Kidney (tissue), 22 donors: ENCODE measurements at places on chromosomes 3 and 15. TPM values are rescaled to one million over a fixed set of nuclear protein-coding genes. Genes with fewer than 3 reads are reported as not detected.

The MYO1E gene
- total RNA-seq = 198 TPM

The TM4SF1 gene
- total RNA-seq = 173 TPM

The RNF7 gene
- total RNA-seq = 83.2 TPM

The SNX22 gene
- total RNA-seq = 4.6 TPM

The NUDT16 gene
- 40.1 TPM for total RNA-seq

The FBXW12 gene
- not detected for total RNA-seq

DNA sequence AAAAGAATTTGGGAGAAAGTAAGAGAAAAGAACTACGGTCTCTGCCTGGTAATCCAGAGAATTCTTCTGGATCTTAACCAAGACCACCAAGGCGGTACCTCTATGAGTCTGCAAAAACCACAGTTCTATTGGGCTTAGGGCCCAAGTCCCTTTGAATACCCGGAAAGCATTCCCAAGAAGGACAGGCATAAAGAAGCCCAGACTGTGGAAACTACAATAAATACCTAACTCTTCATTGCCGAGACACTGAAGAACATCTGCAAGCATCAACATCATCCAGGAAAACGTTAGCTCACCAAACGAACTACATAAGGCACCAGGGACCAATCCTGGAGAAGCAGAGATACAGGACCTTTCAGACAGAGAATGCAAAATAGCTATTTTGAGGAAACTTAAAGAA lies 162.3 kb upstream of the TMC3 start:
- DNase-seq = no peak

- DNase-seq = no peak
These were observed 400.3 kb downstream of the TBC1D5 start for GRCh38 chr3:17342119-17342518.

GRCh38 chr15:69610277-69610676 lies 157.7 kb downstream of the RPLP1 start:
- no peak for DNase-seq

- no peak for DNase-seq
These were observed 11.6 kb upstream of the PIK3CB start for GRCh38 chr3:138846262-138846791.

- no peak for DNase-seq
These were observed 98.3 kb upstream of the SPATA12 start for GRCh38 chr3:56962206-56962605.

DNA sequence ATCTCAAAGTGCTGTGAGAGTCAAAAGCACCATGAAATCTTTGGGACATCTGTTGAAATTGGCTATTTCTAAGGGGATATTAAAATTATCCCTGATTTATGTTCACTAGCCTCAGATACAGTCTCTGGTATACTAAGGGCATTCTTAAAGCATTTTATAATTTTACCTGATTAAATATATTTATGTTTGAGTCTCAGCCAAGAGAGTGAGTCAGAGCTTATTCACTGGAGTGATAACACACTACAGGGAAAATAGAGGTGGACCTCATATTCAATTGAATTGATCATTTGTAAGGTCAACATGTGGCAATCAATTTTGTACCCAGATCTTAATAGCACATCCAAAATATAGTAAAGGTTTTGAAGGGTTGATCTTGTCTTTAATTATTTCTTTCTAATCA lies 733.6 kb downstream of the EPHA3 start:
- no peak for DNase-seq

DNA sequence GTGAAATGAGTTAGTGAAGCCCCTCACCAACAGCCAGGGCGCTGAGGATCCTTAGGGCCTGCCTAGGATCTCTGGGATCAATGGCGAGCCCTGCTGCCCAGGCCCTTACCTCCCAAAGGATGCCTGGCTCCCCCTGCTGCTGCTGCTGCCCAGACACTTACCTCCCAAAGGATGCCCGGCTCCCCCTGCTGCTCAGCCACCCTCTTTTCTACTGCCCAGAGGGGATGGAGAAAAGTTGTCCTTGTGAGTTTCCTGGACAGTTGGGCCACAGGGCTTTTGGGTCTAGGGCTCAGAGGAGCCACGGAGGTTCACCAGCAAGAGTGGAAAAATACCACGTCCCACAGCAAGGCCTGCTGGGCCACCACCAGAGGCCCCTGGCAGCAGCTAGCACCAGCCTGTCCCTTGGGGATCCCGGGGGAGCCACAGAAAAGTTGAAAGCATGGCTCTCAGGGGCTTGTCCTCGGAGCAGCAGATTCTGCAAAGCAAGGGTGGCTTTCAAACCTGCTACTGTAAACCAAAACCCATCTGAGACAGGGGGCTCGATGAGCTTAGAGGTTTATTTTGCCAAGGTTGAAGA lies 59.4 kb downstream of the SLC6A6 start:
- peak; percentile 78 for DNase-seq

GRCh38 chr15:100448481-100448880 lies 80.3 kb downstream of the CERS3 start:
- no peak for DNase-seq

GRCh38 chr3:29731050-29731449 lies 450.2 kb downstream of the RBMS3 start:
- DNase-seq = no peak

DNA sequence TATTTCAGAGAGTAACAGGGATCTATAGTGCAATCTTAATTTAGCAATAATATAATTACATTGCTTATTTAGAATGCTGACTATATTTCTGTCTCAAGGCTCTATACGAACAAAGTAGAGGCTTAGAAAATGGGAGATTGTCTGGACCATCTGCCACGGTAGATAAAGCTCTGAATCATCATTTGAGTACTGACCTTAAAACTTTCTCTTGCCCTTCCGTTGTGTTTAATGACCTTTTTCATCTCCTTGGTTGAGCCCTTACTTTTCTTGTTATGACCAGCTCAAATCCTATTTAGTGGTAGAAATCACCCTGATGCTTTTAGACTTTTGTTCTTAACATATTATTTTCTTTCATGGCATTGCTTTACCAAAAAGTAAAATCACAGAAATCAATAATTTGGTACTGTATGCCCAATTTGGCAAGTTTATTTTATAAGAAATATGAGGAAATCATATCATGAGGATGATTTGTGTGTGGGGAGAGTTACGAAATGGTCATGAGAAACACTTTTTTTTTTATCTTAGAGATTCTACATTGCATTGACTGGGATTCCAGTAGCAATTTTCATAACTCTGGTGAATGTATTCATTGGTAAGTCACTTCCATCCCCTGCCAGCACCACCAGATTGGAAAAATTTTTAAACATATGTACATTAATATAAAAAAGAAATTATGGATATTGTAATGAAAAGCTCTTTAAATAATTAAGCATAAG lies 11.0 kb downstream of the NDUFB5 start:
- no peak for DNase-seq

GRCh38 chr3:160735826-160736225 lies 20.2 kb upstream of the PPM1L start:
- DNase-seq = no peak

GRCh38 chr15:28933710-28934445 lies 48.1 kb downstream of the APBA2 start:
- DNase-seq = no peak

DNA sequence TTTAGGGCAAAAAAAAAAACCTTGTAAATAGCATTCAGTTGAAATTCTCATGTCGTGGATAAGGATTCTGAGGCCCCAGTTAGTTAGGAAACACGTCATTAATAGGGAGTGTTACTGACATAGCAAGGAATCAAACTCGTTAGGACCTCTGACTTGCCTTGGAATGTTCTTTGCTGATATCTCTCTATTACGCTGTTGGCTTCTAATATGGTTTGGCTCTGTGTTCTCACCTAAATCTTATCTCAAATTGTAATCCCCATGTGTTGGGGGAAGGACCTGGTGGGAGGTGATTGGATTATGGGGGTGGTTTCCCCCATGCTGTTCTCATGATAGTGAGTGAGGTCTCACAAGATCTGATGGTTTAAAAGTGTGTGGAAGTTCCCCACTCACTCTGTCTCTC lies 40.3 kb downstream of the CHL1 start:
- DNase-seq = no peak

- no peak for DNase-seq
These were observed 43.4 kb upstream of the LMCD1 start for GRCh38 chr3:8458238-8458661.

- no peak for DNase-seq
These were observed 1005.6 kb downstream of the IGSF11 start for GRCh38 chr3:118029049-118029448.

- DNase-seq = no peak
These were observed 735 bp upstream of the CX3CR1 start for GRCh38 chr3:39280571-39280970.

- peak; percentile 70 for DNase-seq
These were observed 10.6 kb upstream of the PARL start for GRCh38 chr3:183895296-183895695.

DNA sequence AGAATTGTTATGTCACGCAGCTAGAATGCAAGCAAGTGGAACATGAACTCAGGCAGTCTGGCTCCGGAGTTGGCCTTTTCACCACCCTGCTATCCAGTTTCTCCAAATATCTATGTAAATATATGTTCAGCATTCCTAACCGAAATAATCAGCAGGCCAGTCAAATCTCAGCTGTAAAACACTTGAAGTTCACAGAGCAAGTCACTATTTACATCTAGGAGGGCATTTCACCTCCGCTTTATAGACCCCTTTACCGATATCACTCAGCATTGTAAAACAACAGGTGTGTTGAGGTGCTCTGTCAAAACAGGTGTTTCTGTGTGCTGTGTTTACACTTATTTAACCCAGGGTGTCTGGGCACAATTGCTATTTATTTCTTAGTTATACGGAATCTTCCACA lies 12.2 kb upstream of the HES1 start:
- no peak for DNase-seq
